ENCODE measurements at places on chromosomes 3 and 15.

DNA sequence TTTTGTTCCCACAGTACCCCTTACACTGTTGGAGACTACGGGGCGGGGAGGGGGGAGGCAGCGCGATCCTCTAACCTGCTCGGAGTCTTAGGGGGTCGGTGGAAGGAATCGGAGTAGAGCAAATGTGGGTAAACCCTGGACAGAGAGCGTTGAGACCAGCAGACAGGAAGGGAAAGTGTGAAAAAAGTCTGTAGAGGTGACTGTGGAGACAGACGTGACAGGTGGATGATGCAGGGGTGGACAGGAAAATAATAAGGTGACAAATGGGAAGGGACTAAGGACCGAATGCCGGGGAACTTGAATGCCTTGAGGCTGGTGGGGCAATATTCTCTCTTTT is 424 bp downstream of the EAF2 start:
- DNase-seq, result no peak

DNA sequence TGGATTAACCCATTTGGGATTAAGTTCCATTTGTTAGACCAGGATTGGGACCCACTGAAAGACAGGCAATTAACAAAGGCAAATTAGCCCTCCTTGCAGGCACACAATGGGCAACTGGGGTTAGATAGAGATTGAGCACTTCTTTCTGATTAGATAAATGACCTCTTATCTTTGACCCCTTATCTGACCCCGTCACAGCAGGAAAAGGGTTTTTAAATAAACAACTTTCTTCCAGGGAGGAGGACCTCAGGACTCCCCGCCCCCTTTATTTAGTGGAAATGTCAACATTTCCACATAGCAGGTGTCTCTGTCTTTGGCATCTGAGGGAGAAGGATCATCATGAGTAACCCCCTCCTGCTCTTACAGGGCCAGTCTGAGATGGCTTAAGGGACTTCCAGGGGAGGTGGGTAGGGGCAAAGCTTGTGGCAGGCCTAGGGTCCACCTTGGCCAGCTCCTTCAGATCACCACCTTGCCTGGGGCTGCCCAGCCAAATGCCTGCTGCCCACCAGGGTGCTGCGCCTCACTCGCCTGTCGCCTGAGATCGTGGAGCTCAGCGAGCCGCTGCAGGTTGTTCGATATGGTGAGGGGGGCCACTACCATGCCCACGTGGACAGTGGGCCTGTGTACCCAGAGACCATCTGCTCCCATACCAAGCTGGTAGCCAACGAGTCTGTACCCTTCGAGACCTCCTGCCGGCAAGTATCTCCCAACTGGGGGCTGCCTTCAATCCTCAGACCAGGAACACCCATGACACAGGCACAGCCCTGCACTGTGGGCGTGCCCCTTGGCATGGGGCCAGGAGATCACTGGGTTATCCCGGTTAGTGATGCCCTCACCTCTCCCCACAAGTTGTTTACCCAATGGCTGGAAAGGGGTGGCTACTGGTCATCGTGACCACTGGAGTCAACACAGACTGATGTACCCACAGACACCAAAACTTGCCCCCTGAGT is 2.6 kb upstream of the WDR6 start:
- no peak for DNase-seq

DNA sequence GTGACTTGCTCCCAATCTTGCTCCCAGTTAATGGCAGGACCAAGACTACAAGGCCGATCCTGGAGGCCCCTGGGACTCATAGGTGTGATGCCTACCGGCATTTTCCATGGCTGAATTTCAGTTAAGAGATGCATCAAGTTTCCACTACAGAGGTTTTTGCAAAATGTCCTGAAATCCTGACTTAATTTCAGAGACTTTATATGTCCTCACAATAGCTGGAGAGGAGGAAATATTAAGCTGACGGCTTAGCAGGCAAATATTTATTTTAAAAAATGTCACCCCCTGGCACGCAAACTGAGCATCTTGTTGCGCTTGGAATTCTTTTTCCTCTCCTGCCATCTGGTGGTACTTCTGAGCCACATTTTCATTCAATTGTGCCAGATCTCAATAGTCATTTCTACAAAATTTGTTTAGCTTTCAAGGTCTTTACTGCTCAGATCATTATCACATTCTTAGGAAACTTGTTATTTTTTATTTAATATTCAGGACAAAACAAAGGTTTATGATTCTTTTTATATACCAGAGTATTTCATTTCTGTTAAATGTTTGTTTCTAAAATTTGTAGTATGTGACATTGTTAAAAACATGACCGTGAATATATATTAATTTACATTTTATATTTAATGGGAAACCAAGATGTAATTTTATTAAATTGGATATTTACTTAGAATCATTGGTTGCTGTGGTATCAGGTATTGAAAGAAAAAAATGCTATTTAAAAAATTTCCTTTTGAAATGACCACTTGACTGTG is 189.2 kb upstream of the THRB start:
- DNase-seq, result no peak

GRCh38 chr3:169554611-169555010 is 108.9 kb downstream of the MECOM start:
- DNase-seq, result no peak

- DNase-seq, result no peak
Observed at GRCh38 chr3:99108508-99108907, 207.0 kb upstream of the DCBLD2 start.

DNA sequence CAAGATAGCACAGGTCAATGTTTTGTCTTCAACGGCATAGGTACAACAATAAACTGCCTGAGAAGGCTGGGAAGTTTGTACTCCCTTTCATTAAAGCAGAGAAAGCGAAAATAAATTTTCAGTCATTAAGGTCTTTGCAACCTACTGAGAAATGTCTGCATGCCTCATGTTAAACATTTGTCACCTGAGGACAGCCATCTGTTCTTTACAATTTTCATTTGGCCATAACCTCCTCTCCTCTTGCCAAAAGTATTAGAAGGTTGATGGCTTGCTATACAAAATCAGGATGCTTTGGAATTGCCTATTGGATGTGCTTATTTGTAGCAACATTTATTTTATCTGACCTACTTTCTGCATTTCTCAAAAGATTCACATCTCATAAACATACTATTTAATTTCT is 122.7 kb downstream of the GOLIM4 start:
- no peak for DNase-seq

- no peak for DNase-seq
Observed at GRCh38 chr3:67000009-67000408, 1.9 kb downstream of the KBTBD8 start.

- DNase-seq, result no peak
Observed at GRCh38 chr3:42192334-42193200, 73.4 kb downstream of the CCK start.

DNA sequence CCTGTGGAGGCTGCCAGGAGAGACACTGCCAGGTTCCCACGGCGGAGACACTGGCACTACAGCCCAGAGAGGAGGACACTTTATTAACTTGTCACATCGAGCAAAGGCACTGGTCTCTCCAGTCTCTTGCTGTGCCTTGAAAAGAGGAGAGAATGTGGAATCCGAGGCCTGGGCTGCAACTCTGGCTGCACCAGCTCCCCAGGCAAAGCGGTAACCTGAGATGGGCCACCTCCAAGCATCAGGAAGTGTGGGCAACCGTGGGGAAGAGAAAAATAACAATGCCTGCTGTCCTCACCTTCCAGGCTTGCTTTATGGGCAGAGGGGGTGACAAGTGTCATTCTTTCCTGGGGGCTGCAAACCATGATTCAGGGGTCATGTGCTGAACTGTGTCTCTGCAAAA is 91.6 kb upstream of the RGMA start:
- no peak for DNase-seq

DNA sequence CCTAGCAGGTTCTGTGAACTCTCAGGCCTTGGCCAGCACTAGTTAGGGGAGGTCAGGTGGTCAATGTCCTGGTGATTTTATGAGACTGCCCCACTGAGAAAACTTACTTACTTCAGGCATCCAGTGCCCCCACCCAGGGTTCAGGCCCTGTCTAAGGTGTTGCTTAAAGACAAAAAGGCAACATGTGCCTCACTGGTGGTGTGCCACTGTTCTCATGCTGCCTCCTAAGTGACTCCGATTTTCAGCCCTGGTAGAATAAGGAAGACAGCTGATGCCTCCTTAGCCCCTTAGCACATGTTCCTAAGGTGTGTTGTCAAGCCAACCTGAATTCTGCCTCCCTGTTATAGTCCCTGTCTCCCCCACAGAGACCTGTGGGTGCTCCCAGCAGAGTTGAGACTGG is 5.3 kb downstream of the RBM15B start:
- peak; percentile 49 for DNase-seq

- no peak for DNase-seq
Observed at GRCh38 chr3:59526999-59527398, 477.2 kb upstream of the CFAP20DC start.

- no peak for DNase-seq
Observed at GRCh38 chr15:33581032-33581431, 270.3 kb downstream of the RYR3 start.

DNA sequence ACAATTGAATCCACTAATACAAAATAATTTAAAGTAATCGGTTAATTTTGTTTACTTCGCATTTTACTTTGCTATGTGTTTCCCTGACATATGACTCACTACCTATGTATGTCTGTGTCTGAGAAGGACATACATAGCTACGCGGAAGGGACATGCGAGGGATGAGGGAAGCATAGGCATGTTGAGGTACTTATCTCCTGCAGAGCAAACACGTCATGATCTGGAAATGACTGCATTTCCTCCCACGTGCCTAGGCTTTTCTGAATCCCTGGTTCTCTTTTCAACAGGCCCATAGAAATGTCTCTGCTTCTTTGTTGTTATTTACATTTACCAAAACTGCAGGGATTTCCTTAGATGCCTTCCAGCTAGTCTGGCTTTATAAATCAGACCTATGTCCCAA is 27.5 kb downstream of the ALCAM start:
- no peak for DNase-seq

DNA sequence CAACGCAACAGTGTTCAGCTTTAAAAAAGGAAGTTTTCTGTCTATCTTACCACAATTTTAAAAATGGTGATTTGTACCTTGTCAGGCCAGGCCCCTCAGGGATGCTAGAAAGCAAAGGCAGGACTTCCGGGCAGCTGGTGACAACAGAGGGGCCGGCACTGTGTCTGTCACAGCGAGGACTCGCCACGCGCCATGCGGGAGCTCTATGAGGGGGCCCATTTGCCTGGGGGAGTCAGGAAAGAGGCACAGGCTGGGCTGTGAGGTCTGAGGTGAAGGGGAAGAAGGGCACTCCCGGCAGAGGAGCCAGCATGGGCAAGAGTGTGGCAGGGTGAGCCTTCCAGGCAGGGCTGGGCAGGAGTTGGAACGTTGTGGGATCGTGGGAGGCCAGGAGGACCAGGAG is 7.0 kb downstream of the IQSEC1 start:
- no peak for DNase-seq

DNA sequence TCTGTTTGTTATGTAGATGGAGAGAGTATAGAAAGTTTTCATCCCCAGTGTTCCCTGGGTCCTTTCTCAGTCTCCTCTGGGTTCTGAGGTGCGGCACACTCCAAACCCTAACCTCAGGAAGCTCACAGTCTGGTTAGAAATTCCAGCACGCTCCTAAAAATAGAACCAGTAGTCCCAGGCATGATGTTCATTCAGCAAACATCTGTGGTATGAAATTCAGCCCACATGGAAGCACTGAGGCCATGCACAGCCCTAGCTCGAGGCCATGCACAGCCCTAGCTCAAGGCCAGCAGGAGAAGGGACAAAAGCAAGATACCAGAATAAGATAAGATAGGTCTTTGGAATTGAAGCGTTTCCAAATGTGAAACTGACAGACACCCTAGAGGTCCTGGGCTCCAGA is 82.3 kb upstream of the OXTR start:
- no peak for DNase-seq

DNA sequence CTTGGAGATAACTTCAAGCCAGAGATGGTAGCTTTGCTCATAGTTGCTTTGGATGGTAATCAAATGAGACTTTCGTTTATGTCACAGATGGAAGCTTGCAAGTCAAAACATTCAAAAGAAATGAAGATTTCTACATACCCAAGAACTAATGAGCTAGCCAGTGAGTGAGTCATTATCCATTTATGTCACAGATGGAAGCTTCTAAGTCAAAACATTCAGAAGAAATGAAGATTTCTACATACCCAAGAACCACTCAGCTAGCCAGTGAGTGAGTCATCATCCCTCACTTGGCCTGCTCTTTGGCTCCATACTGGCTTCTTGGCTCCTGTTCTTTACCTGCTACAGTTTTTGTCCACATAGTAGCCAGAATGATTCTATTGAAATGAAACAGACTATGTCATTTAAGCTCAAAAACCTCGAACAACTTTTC is 559.8 kb upstream of the CBLB start:
- DNase-seq, result no peak

GRCh38 chr3:110384601-110385000 is 687.0 kb upstream of the NECTIN3 start:
- DNase-seq, result no peak

DNA sequence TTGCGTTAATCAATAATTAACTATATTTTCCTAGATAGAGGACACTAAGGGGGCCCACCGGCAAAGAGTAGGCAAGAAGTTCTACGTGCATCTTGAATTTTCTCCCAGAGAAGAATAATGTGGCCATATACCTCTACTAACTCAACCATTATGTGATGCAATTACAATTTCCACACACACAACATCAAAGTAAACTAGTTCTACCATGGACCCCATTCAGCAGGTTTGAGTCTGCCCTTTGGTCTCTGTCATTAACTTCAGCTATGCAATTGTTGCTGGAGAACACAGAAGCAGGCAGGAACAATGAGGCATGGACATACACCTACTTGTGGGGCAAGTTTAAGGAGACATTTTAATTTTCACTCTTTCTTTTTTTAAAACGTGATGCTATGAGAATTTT is 705.9 kb downstream of the PDCD6IP start:
- no peak for DNase-seq

DNA sequence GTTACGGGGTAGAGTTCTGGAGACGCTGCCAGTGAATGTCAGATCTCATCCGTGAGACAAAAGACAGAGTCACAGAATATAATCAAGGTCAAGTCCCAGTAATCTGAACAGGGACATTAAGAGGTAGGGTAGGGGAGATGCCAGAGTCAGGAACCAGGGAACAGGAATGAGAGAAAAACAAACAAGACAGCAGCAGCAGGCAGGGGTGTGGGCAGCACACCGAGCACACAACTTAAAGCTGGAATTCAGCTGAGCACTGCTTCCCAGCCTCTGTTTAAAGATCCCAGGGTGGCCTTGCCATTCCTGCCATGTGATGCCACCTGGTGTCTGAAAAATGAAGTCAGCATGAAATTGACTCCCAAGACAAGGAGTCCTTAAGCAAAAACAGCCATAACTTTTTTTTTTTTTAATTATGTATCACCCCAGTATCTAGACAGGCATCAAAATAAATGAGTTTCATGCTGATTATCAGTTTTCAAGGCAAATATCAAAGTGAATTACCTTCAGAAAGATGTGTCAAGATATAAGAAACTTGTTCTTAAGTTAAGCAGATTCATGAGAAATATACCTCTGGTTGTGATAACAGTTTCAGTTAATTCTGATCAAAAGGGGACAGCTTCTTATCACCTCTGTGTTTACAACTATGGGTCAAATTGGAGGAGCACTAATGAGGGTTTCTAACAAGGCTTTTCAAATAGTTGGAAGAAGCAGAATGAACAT is 203.7 kb downstream of the SLC9A9 start:
- no peak for DNase-seq

GRCh38 chr3:187396661-187397060 is 28.5 kb downstream of the RTP4 start:
- DNase-seq, result no peak

GRCh38 chr15:55357774-55358173 is 38.8 kb downstream of the PIGB start:
- DNase-seq, result no peak

- DNase-seq, result no peak
Observed at GRCh38 chr15:37789397-37789786, 145.0 kb upstream of the TMCO5A start.

Data from stimulated activated effector memory CD8-positive, alpha-beta T cell treated with anti-CD3 and anti-CD28 coated beads, Interleukin-12 subunit alpha, Interleukin-12 subunit beta, amount 100 ng/mL, for 72 hours (primary cell).